Activated T-helper 2 cell treated with anti-CD3 and anti-CD28 coated beads, Interferon-gamma antibody, Interleukin-2, Interleukin-4, amounts not matched to agents 10 μg/mL and 5 μg/mL and 100 μg/mL, durations not matched to agents 14 hours and 24 hours and 36 hours (primary cell): ENCODE measurements at places on chromosomes 12 and 14. TPM values are rescaled to one million over a fixed set of nuclear protein-coding genes. Genes with fewer than 3 reads are reported as not detected.

DNA sequence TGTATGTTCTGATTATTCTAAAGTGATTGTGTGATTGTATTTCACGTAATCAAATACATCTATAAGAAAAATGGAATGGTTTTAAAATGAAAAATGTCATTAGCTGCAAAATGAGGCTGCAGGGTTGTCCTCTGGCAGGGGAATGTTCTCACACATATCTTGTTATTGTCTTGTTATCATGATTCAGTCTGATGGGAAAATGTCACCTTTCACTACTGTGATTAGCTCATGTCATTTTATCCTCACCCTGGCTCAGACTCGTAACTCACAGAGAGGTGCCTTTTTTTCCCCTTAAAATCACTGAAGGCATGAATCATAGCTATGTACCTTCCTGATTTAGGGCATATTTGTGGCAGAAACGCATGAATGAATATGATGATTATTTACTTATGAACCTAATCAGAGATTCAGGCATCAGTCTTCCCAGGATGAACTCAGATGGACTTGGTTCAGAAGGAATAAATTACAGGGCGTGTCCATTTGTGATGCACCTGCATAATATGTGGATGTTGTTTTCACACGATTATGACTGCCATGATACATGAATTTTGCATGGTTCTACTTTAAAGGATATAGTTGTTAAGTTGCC lies 1339.2 kb downstream of the AACS start:
- no peaks in the 10 kb centered on the region for H3K36me3 ChIP-seq
- no peak overlapping the region for H3K4me3 ChIP-seq

Gene SLC17A8
- not detected in 2 replicates for total RNA-seq

DNA sequence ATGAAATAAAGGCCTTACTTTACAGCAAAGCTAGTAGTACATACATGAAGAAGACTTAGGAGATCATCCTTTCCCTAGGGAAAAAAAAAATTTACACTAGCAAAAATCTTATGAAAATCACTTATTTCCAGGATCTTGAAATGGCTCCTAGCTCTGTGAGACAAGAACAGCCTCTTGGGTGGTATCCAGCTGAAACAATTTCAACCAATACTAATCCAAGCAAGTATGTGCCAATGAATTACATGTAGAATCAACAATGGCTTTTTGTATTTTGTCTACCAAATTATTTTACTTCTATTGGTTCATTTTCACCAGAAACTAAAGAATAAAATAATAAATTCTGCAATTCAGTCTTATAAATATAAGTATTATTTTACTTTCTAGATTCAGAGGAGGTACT lies 2.7 kb upstream of the SLCO1A2 start:
- no peak overlapping the region for H3K4me3 ChIP-seq
- no peaks in the 10 kb centered on the region for H3K27me3 ChIP-seq
- peaks cover 7% of the 10 kb centered on the region for H3K4me1 ChIP-seq
- H3K36me3 ChIP-seq, result no peaks in the 10 kb centered on the region

Gene RNASE1
- not detected in 2 replicates for total RNA-seq

Gene TDRD9
- total RNA-seq, result 0.23 TPM in 1 of 2 replicates, not detected in the other

GRCh38 chr12:66823857-66824570 lies 145.1 kb upstream of the GRIP1 start:
- peaks cover 3% of the 10 kb centered on the region for H3K4me1 ChIP-seq
- no peaks in the 10 kb centered on the region for H3K36me3 ChIP-seq
- H3K27me3 ChIP-seq, result no peaks in the 10 kb centered on the region
- no peak overlapping the region for H3K4me3 ChIP-seq
- H3K27ac ChIP-seq, result no peak overlapping the region
- DNase-seq, result no peak

- no peaks in the 10 kb centered on the region for H3K36me3 ChIP-seq
- H3K4me3 ChIP-seq, result no peak overlapping the region
- no peak overlapping the region for H3K27ac ChIP-seq
- DNase-seq, result no peak
Measured at GRCh38 chr12:95459310-95459709, 14.6 kb upstream of the METAP2 start.

DNA sequence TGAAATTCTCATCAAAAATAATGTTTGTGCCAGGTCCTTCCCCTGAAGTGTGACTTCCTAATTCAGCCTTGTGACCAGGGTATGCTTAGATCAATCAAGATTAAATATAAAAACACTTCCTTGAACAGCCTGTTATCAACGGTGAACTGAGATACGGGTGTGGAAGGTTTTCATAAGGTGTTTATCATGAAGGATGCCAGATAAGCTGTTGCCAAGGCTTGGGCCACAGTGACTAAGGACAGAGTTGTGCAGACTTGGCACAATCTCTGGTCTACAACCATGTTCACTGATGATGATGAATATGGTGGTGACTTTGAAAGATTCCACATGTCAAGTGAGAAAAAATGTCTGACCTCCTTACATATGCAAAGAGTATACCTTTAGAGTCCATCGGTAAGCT lies 51.3 kb upstream of the LIN7A start:
- H3K27me3 ChIP-seq, result no peaks in the 10 kb centered on the region
- no peak for DNase-seq
- no peaks in the 10 kb centered on the region for H3K36me3 ChIP-seq
- no peak overlapping the region for H3K4me3 ChIP-seq
- no peak overlapping the region for H3K27ac ChIP-seq
